ENCODE measurements at places on chromosomes 4 and X. TPM values are rescaled to one million over a fixed set of nuclear protein-coding genes. Genes with fewer than 3 reads are reported as not detected.

The NXF2 gene
- polyA plus RNA-seq: not detected

DNA sequence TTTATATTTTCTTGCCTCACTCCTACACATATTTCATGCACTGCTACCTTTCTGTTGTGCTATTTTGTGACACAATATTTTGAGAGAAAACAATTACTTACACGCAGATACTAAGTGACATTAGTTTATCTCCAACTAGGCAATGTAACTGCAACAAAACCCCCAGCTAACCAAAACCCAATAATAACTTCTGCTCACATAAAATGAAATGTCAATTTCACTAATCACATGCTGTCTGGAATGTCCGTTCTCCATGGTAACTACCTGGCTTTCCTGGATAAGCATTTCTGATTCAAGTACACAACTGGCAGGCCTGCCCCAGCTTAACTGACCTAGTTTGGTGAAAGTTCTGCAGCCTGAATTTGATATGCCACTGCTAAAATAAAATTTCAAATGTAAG is 313.5 kb downstream of the TMA16 start:
- DNase-seq: no peak

GRCh38 chrX:138853936-138854335 is 142.4 kb upstream of the FGF13 start:
- no peak for DNase-seq

GRCh38 chr4:36533944-36534343 is 252.5 kb downstream of the DTHD1 start:
- peak; percentile 77 for DNase-seq
